ENCODE measurements at places on chromosomes 3 and 15.

DNA sequence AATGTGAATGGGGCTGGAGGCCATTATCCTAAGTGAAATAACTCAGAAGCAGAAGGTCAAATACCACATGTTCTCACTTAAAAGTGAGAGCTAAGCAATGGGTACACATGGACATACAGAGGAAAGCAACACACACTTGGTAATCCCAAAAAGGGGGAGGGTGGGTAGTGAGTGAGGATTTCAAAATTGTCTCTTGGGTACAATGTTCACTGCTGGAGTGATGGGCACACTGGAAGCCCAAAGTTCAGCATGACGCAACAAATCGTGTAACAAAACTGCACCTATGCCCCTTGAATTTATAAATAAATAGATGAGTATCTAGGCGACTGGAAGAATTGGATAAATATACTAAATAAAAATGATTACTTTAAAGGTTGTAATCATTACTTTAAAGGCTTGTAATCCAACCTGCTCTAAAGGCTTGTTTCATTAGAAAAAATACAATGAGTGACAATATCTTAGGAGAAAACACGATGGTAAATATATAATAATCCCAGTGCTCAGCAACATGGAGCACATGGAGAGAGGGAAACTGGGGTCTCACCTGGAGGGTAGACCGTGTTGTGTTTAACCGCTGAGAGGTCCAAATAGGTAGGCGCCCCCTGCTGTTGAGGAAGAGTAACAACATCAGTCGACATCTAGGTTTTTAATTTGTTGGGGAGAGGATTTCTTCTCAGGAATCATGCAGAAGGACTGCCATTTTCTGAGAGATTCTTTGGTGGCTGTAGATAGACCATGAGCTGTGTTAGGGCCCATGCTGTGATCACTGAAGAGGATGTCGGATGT, 78.5 kb upstream of the ROBO1 start:
- DNase-seq, result no peak

DNA sequence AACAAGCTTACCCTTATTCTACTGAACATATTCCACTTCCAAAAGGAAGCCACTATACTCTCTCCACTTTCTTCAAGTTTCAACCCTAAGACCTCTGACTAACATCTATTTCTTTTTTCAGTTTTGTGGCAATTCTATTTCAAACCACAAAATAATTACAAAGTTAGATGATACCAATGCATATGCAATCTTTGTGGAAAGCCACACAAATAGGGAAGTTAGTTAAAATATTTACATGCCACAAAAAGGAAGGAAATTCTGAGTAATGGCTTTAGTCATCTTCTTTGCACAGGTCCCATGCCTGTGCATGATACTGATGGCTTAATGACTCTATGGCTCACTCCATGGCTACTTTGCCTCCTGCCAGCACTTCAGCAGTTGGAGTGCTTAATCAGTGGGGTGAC, 57.0 kb upstream of the MCTP2 start:
- no peak for DNase-seq

GRCh38 chr3:68017069-68017468, 362.7 kb upstream of the SUCLG2 start:
- DNase-seq, result no peak

- no peak for DNase-seq
Measured at GRCh38 chr3:108554229-108554628, 35.0 kb downstream of the CIP2A start.

GRCh38 chr15:80953001-80953952, 36.3 kb downstream of the MESD start:
- no peak for DNase-seq

GRCh38 chr15:60682115-60682514, 203.2 kb upstream of the ICE2 start:
- DNase-seq, result no peak

DNA sequence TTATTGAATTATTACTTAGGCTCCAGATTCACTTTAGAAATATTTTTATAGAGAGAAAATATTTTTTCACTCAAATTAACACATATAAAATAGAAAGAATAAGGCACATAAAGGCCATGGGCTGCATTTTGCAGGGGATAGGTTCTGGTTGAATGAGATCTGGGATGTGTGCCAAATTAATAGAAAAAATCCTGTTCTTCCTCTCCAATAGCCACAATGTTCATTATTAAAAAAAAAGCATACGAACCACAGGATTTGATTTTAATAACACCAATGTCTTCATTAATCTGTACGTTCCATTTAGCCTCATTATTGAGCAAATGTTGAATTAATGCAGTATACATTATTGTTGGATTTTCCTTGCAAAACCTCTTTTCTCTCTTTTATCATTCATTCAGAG, 622.8 kb upstream of the AGTR1 start:
- DNase-seq, result no peak

Measured in activated CD4-positive, alpha-beta T cell treated with anti-CD3 and anti-CD28 coated beads, Interleukin-2, amount 50 U/mL, for 1 hour (primary cell).